NCI-H2029 treated with DMSO at 0.1 percent for 48 hours (cell line): ENCODE measurements at places on chromosomes 1 and 21.

- DNase-seq = no peak
Observed at GRCh38 chr21:39153842-39154241, 29.4 kb downstream of the PSMG1 start.

DNA sequence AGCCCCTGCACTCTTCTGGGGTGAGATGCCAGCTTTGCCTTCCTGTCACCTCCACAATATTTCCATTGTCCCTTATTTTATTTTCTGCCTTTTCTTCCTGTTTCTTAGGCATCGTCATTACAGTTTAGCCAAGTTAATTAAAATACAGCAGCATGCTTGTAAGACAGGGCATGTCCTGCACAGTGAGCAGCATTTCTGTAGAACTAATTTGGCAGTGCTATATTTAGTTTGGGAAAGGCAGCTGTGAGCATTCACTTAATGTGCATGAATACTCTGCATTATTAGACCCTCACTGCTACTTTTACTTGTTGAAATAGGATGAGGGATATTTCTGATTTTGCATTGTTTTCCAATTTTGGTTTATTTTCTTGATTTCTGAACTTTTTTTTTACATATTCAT, 133.3 kb downstream of the KCNK2 start:
- DNase-seq = no peak

GRCh38 chr1:97668945-97669344, 251.9 kb downstream of the DPYD start:
- DNase-seq = no peak

GRCh38 chr1:70441392-70442035, 30.4 kb downstream of the CTH start:
- no peak for DNase-seq

GRCh38 chr1:213383465-213383864, 332.4 kb downstream of the RPS6KC1 start:
- DNase-seq = no peak

- DNase-seq = no peak
Observed at GRCh38 chr1:228081578-228082213, 812 bp upstream of the ARF1 start.

DNA sequence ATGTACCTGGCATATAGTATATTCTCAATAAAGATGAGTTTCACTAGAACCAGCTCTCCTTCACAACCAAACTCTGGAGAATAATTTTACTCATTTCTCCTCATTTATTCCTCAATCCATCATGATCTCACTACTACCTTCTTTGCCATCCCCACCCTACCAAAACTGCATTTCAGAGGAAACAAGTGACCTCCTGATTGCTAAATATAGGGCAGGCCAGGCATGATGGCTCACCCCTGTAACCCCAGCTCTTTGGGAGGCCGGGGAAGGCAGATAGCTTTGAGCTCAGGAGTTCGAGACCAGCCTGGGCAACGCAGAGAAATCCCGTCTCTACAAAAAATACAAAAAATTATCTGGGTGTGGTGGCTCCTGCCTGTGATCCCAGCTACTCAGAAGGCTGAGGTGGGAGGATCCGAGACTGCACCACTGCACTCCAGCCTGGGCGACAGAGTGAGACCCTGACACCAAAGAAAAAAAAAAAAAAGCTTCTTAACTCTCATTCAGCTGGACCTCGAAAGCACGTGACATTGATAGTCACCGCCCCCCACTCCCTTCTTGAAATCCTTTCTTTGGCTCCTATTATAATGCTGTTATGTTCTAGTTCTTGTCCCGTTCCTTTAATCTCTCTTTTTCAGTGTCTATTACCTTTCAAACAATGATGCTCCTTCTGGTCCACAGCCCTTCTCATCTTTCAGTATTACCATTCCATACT, 2.1 kb downstream of the TESK2 start:
- no peak for DNase-seq

DNA sequence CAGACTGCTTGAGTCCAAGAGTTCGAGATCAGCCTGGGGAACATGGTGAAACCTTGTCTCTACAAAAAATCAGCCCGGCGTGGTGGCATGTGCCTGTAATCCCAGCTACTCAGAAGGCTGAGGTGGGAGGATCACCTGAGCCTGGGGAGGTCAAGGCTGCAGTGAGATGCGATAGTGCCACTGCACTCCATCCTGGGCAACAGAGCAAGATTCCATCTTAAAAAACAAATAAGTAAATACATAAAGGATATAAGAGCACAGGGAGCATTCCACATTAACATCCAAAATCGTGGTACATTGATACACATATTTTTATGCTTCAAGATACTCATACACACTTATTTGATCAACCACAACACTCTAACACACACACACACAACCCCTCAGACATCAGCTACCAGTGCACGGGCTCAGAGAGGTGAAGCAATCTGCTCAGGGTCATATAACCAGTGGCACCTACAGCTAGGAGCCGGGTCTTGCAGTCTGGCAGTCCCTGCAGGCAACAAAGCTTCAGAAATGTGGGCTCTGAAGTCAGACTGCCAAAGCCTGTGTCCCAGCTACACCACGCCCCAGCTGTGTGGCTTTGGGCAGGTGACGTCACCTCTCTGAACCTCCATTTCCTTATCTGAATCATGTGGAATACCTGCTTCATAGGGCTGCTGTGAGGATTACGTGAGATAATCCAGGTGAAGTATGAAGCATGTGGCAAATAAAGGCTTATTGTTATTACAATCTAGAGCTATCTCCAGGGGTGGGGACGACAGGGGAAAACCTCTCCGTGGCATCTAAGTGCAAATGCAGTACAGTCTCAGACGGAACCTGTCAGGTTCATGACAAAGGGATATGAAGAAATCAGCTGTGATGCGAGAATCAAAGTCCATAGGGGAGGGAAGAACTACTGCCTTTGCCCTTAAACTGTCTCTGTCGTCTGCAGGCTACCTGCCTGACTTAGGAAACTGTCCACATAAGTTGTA, 4.8 kb upstream of the CRYBG2 start:
- no peak for DNase-seq

GRCh38 chr1:43123031-43123430, 49.1 kb downstream of the EBNA1BP2 start:
- DNase-seq = no peak
